ENCODE measurements at places on chromosomes 7 and 10.

DNA sequence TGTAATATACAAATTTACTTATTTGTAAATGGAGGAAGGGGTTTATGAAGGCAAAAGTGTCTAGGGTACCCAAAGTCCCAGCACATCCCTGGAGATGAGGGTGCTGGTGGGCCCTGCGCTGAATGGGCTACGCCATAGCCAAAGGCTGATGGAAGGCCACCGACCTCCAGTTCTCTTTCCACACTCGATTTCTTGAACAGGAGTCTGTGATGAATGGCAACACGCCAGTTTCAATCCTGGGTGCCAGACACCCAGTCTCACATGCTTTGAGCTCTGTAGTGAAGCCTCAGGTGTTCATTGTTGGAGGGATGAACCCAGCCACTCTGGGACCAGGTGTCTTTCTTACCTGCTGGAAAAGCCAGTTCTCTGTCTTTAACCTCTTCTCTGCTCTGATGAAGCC is 752 bp downstream of the LRMDA start:
- DNase-seq, result no peak

- no peak for DNase-seq
Observed at GRCh38 chr10:81216949-81217348, 658.0 kb upstream of the NRG3 start.

GRCh38 chr10:132724446-132724845 is 61.5 kb downstream of the NKX6-2 start:
- no peak for DNase-seq

DNA sequence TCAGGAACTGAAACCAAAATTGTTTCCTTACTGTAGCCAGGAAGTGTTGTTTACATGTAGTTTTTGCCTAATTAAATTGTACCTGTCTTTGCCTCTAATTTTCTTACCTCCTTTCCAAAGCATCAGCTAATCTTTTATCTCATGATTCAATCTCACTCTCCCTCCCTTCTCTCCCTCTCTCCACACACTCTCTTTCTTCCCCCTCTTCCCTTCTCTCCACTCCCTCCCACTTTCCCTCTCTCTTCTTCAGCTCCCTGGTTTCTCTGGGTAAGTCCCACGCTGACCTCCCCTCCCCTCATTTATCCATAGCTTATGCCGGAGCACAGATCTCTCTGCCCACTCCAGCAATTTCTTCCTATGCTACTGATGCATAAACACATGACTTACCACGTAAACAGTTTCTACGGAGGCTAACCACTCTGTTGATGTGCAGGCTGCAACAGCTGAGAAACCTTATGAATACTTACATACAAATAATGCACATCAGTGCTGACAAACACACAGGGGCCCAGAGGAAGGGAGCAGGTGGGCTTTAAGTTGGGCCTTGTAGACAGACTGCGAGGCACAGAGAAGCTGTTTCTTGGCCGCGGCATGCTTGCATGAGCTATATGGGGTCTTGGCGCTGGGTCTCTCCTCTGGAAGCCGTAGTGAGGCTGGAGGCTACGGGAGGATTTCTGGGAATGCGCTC is 174.4 kb upstream of the PLXNA4 start:
- DNase-seq, result no peak

DNA sequence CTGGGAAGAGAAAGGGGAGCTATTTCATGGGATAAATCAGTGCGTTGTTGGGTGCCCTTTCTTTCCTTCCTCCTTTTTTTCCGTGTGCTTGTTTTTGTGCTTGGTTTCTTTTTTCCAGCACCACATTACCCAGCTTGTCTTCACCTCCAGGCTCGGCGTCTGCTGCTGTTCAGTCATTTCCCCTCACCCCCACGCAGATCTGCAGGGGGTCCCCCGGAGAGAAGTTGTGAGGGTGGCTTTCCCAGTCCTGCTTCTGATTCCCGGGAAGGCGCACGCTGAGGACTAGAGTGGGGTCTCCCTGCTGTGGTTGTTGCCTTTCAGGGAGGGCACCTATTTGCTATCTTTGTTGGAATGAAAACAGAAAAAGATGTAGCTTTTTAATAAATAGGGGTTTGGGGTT is 1.6 kb downstream of the CAMK1D start:
- DNase-seq, result no peak

DNA sequence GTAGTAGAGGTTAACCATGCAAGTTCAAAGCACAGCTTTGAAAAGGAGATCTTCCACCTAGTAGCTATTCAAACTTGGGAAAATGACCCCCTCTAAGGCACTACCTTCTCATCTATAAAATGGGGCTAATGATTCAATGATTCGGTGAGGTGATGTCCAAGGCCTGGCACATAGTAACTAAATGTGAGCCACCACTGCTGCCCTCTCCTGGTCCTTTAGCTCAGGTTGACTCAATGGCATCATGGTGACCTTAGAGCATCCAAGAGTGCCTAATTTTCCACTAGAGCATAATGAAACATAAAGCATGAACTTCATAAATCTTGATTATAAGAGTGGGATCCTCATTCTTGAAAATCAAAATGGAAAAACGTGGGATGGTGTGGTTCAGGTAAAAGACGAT is 16.3 kb upstream of the PLCE1 start:
- no peak for DNase-seq

GRCh38 chr10:44899450-44900080 is 11.6 kb upstream of the TMEM72 start:
- no peak for DNase-seq

GRCh38 chr10:126109893-126110292 is 213.5 kb downstream of the FANK1 start:
- DNase-seq, result no peak

DNA sequence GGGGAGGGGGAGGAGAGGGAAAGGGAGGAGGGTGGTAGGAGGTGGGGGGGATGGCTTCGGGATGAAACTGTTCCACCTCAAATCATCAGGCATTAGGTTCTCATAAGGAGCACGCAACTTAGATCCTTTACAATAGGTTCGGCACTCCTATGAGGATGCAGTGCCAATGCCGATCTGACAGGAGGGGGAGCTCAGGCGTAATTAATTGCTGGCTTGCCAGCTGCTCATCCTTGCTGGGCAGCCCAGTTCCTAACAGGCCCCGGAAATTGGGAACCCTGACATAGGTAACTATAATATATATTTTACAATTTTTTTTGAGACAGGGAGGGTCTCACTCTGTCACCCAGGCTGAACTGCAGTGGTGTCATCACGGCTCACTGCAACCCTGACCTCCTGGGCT is 118.8 kb upstream of the SFMBT2 start:
- no peak for DNase-seq

DNA sequence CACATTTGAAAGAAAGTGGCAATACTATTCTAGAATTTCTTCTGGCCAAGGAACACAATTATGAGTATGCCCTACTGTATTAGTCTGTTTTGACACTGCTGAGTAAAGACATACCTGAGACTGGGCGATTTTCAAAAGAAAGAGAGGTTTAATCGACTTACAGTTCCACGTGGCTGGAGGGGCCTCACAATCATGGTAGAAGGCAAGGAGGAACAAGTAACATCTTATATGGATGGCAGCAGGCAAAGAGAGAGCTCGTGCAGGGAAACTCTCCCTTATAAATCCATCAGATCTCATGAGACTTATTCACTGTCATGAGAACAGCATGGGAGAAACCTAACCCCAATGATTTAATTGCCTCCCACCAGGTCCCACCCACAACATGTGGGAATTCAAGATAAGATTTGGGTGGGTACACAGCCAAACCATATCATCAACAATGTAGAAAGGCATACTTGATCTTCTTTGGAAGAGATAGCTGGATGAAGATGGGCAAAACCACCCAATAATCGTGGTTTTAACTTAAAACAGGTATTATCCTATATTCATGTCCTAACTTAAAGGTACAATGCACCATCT is 113.9 kb downstream of the ETV1 start:
- DNase-seq, result no peak

- no peak for DNase-seq
Observed at GRCh38 chr10:27494116-27494805, 9.8 kb upstream of the RAB18 start.

DNA sequence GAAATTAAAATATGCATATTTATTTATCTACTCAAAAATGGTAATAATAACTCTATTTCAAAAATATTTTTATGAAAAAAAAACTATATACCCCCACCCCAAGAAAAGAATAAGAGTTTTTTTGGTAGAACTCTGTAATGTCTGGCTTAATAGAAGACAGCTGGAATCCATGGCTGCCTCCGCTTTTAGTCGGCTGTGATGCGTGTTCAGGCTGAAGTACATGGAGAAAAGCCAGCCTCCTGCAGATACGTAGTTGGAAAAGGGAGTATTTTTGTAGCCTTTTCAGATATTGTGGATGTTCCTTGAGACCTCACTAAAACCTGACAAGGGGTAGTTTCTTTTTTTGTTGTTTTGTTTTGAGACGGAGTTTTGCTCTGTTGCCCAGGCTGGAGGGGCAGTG is 10.0 kb downstream of the FOXK1 start:
- DNase-seq, result no peak

- DNase-seq, result no peak
Observed at GRCh38 chr10:15849316-15849715, 11.0 kb downstream of the MINDY3 start.

GRCh38 chr7:112144284-112145059 is 61.7 kb downstream of the DOCK4 start:
- DNase-seq, result no peak

DNA sequence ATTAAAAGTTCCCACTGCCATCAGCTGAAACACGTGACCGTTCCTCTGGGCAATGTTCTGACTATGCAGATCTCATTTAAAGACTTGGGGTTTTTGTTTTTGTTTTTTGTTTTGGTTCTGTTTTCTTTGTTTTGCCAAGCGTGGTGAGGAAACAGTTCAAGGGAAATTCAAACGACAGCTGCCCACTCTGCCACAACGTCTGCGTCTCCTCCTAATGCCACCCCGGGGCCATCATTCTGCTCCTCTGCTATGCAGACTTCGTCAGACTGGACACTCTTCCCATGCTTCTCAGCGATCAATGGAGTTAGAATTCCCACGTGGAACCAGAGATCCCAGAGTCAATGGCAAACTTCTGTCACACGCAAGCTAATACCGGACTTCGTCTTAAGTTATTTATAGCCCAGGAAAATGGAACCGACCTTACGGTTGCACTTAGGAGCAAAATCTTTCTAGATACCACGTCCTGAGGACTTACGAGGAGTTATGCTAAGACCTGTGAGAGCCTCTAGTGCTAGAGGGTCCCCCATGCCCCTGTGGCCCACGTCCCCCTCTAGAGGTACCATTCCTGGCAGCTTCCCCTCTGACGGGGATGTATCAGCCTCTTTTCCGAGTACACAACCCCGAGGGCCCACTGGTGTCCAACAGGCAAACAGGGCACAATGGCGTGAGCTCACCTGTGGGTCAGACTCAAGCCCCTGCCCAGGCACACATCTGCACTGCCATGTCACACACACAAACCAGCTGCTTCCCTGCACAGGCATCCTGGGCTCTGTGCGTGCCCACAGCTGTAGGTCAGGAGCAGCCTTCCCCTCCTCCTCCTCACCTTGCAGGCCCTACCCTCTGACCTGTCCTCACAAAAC is 24.4 kb downstream of the EBF3 start:
- DNase-seq, result no peak

GRCh38 chr7:22821702-22822485 is 755 bp downstream of the TOMM7 start:
- peak; percentile 46 for DNase-seq

GRCh38 chr10:122786269-122786668 is 59.4 kb downstream of the CUZD1 start:
- no peak for DNase-seq

- no peak for DNase-seq
Observed at GRCh38 chr7:72190919-72191318, 221.2 kb downstream of the CALN1 start.

GRCh38 chr10:85901599-85901998 is 465.0 kb downstream of the GRID1 start:
- DNase-seq, result no peak

- no peak for DNase-seq
Observed at GRCh38 chr7:31850066-31850465, 163.1 kb downstream of the PPP1R17 start.

DNA sequence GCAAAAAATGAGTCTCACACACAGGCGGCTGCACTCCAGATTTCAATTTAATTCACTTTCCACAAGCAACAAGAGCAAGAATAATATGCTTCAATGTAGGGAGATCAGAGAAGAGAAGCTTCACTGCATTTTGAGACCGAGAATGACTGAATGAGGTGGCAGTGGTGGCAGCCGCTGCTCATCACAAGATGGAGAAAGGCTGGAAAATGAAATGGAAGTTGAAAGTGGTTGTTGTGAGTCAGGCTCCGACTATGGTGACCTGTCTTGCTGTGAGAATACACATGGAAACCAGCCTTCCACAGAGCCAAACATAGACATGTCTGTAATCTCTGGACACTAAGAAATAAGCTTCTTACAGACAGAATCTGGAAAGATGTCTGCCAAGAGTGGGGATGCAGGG is 499.6 kb upstream of the LRRN3 start:
- no peak for DNase-seq

- DNase-seq, result peak; percentile 78
Observed at GRCh38 chr10:97676770-97677581, 10.1 kb downstream of the AVPI1 start.

- DNase-seq, result peak; percentile 19
Observed at GRCh38 chr10:132554053-132554990, 16.7 kb downstream of the INPP5A start.

GRCh38 chr10:22363305-22363704 is 18.0 kb downstream of the SPAG6 start:
- no peak for DNase-seq

GRCh38 chr10:116300542-116300941 is 23.7 kb upstream of the CCDC172 start:
- DNase-seq, result peak; percentile 40

- DNase-seq, result peak; percentile 11
Observed at GRCh38 chr10:50293513-50294313, 42.4 kb upstream of the ASAH2 start.

- no peak for DNase-seq
Observed at GRCh38 chr7:92595281-92595680, 5.1 kb upstream of the FAM133B start.

GRCh38 chr7:46715579-46715978 is 794.5 kb upstream of the IGFBP3 start:
- no peak for DNase-seq

- peak; percentile 92 for DNase-seq
Observed at GRCh38 chr10:44386546-44387052, 1.7 kb upstream of the CXCL12 start.

- no peak for DNase-seq
Observed at GRCh38 chr7:111083413-111083812, 7.5 kb upstream of the LRRN3 start.

- no peak for DNase-seq
Observed at GRCh38 chr7:87435546-87435945, 39.9 kb downstream of the ABCB4 start.

DNA sequence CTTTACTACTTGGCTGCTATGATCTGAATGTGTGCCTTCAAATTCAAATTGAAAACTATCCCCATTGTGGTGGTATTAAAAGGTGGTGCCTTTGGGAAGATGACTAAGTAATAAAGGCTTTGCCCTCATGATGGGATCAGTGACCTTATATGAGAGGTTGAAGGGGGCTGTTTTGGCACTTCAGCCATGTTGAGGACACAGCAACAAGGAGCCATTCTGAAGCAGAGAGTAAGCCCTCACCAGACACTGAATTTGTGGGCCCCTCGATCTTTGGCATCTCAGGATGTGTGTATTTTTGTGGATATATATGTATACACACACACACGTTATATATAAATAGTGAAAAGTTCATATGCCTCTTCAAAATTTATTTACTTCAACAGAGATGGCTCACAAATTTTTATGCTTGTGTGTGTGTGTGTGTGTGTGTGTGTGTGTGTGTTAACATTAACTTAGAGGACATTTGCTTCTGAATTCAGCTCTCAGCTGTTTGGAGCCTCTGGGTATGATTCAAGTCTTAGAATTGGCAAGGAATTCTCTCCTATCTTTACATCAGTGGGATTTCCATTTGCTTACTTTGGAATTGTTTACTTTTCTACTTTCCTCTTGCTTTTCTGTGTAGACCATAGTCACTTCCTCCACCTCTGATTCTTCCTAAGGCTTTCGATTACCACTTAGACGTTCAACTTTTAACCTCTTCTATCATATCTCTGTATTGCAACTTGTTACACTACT is 66.6 kb downstream of the MAGI2 start:
- no peak for DNase-seq
